ENCODE measurements at places on chromosomes 1 and 21.

GRCh38 chr1:31145648-31146047 is 80.1 kb upstream of the PUM1 start:
- DNase-seq: no peak

- DNase-seq: no peak
Observed at GRCh38 chr1:164667001-164667400, 108.0 kb downstream of the PBX1 start.

- DNase-seq: no peak
Observed at GRCh38 chr1:180231506-180231921, 1.4 kb downstream of the LHX4 start.

- DNase-seq: no peak
Observed at GRCh38 chr21:35273333-35273732, 224.2 kb upstream of the RUNX1 start.

- DNase-seq: no peak
Observed at GRCh38 chr21:16536140-16536539, 806.4 kb downstream of the USP25 start.

DNA sequence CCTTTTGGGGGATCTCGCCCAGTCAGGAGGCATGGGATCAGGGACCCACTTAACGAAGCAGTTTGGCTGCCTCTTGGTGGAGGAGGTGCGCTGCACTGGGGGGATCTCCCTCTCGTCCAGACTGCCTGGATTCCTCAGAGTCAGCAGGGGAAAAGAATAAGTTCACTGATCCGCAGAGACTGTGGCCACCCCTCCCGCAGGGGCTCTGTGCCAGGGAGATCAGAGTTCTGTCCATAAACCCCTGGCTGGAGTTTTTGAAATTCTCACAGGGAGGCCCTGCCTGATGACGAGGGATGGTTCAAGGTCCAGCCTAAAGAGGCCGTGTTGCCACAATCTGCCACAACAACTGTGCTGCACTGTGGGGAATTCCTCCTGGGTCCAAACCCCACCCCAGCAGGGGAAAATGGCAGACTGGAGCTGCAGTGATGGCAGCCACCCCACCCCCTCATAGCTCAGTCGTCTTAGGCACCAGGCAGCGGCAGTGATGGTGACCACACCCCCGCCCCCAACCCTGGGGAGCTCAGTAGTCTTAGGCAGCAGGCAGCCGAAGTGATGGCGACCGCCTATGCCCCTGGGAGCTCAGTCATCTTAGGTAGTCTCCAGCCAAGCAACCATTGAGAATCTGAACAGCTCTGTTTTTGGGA is 273.8 kb upstream of the USP25 start:
- DNase-seq: no peak

DNA sequence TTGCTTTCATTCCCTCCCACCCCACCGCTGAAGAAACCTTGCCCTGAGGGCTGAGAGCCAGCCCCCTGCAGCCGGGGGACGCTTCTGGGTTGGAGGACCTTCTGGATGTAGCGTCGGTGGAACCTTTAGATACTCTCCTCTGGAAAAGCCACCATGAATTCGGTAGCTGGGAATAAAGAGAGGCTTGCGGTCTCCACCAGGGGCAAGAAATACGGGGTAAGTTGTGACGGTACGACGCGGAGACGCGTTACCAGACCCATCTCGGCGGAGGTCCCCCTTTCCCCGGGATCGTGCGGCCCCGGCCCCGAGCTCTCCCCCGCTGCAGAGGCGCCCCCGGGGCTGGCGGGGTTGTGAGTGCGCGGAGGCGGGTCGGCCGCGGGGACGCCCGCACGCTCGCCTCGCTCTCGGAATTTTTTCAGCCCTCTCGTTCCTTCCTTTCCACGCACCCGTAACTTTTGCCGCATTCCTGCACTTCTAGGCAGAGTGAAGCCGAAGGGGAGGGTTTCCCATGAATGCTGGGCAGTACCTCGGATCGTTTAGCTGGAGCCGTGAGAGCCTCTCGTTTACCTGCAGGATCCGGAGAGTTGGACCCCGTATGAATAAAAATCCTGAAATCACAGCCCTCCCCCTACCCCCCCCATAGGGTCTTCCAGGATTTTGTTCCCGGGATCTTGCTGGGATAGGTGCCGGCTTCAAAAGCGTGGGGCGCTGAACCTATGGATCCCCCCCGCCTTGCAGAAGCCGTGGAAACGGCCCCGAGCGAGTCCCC is 671 bp downstream of the KIF26B start:
- peak; percentile 34 for DNase-seq

GRCh38 chr1:85279458-85280080 is 3.1 kb upstream of the BCL10 start:
- no peak for DNase-seq

- no peak for DNase-seq
Observed at GRCh38 chr1:188669728-188670382, 1807.8 kb downstream of the BRINP3 start.

DNA sequence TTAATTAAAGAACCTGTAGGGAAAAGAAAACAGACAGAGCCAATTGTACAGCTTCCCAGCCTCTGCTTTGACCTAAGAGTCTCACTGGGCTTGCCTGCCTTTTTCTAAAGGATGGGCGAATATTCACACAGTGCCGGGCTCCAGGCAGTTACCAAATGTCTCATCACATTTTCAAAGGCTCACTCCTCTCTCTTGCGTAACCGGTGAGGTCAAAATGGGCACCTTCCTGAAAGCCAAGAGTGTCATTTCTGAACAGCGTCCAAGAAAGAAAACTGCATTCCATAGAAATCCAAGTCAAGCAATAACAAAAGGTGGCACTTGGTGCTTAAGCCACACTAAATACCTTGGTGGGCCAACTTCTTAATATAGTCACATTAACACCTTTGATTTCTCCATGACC is 710 bp upstream of the PALMD start:
- DNase-seq: peak; percentile 79

GRCh38 chr1:210246447-210246846 is 13.9 kb downstream of the SERTAD4 start:
- DNase-seq: no peak

GRCh38 chr21:26887251-26887650 is 42.0 kb upstream of the ADAMTS1 start:
- no peak for DNase-seq

DNA sequence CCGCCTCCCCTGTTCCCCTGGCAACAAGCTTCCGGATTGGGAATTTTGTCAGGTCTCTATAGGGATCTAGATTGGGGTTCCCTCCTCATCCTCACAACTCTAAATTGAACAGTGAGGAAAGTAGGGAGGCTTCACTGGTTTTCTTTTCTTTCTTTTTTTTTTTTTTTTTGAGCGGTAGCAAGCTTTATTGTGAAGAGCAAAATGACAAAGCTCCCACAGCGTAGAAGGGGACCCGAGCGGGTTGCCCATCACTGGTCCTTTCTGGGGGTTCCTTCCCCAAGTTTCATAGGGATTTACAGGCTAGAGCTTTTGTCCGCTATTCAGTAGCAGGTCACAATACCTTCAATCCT is 10.3 kb downstream of the ARHGEF2 start:
- DNase-seq: no peak

DNA sequence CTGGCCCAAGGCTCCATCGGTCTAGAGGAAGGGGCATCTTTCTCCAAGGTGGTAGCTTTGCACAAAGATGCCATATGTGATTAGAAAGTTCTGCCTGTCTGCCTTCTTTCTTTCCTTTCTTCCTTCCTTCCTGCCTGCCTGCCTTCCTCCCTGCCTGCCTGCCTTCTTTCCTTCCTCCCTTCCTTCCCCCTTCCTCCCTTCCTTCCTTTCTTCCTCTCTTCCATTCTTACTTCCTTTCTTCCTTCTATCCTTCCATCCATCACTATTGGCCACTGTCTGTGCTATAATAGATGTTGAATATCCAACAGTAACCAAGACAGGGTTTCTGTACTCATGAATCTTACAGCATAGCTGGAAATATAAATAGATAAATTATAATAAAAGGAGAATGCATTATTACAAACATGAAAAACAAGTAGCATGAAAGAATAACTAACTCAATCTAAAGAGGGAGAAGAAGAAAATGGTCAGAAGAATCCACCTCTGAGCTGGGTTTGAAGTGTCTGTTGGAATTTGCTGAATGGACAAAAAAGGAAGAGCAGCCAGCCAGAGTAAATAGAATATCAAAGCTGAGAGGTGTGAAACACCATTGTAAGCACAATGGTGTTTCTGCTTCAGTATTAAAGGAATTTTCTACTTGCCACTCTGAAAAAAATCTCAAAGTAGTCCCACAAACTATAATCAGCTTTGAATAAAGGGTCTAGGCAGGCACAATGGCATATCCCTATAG is 250.6 kb upstream of the NR5A2 start:
- DNase-seq: no peak

DNA sequence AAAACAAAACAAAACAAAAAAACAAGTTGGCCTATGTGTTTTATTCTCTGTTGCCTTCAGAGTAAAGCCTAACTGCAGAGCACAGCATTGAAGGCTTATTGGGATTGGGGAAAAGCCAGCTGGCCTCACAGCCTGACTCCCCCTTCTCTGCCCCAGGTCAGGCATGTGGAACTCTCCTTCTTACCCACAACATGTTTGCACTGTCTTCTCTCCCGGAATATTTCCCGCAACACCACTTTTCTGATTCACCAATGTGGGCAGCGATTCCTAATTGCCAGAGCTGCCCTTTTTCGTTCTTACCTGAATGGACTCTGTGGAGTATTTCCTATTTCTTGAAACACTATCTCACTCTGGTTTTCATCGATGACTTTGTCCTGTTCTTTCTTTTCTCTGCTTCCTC is 2.8 kb upstream of the TARBP1 start:
- DNase-seq: no peak

DNA sequence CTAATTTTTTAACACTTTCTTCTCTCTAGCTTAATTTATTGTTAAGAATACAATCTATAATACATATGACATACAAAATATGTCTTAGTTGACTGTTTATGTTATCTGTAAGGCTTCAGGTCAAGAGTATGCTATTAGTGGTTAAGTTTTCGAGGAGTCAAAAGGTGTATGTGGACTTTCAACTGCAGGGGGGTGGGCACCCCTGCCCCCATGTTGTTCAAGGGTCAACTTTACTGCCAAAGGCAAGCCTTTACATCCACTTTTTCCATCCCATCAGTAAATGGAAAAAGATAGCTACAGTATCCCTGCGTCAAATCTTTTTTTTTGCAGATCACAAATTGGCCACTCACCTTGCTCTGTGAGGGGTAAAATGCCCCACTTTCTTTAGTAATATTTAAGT is 6.3 kb downstream of the METTL18 start:
- no peak for DNase-seq

DNA sequence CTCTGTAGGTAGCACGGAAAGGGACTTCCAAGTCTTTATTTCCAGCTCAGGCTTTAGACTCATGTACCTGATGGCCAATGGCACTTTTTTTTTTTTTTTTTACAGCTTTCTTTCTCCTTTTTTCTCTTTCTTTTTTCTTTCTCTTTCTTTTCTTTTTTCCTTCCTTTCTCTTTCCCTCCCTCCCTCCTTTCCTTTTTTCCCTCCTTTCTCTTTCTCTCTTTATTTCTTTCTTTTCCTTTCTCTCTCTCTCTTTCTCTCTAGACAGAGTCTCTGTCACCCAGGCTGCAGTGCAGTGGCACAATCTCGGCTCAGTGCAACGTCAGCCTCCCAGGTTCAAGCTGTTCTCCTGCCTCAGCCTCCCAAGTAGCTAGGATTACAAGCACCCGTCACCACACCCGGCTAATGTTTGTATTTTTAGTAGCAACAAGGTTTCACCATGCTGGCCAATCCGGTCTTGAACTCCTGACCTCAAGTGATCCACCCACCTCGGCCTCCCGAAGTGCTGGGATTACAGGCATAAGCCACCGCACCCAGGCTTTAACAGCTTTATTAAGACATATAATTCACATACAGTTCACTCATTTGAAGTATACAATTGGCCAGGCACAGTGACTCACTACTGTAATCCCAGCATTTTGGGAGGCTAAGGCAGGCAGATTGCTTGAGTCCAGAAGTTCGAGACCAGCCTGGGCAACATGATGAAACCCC is 5.1 kb upstream of the DCAF8 start:
- no peak for DNase-seq

DNA sequence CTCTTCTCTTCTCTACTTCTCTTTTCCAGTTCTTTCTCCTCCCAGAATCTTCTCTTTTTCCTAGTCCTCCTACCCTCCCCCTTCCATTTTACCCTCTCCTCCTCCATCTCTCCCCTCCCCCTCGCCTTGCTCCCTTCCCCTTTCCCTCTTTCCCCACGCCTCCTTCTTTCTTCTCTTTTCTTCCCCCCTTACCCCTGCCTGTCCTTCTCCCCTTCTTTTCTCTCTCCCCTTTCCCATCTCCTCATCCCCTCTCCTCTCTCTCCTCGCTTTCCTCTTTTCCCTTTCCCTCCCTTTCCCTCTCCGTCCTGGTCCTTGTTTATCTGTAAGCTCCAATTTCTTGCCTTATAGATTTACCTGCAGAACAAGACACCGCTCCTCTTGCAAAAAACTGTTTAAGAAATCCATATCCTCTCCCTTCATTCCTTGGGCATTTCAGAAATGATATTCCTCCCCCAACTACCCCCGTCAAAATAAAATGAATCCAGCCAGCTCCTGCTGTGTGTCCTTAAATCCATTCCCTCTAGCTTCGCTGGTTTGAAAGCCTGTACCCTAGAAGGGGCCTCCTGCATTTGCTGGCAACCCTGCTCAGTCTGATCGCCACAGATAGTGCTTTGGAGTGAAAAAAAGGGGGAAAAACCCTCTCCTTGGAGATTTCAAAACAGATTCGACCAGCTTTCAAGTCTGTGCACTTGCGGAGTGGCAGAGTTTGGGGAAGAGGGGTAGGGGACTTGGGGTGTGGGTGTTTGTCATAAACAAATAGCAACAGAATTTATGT is 89.4 kb downstream of the PAPPA2 start:
- no peak for DNase-seq

DNA sequence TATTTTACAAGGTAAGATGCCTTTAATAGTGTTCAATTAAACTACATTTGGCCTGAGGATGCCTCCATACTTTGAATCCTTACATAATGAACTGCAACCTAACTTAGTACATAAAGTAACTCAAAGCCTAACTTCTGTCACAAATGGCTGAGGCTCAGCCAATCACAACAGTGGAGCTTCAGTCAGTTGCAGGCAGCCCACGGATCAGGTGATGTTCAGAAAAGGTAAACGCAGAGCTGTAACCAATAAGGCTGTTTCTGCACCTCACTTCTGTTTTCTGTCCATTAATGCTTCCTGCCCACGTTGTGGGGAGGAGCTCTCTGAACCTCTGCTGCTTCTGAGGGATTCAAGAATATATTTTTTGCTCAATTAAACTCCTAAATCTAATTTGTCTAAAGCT is 94.8 kb upstream of the KIAA0040 start:
- DNase-seq: no peak

GRCh38 chr1:201495551-201496295 is 11.2 kb downstream of the CSRP1 start:
- no peak for DNase-seq

All from right atrium auricular region (tissue), 2 donors.